ENCODE measurements at places on chromosomes 2 and 18.

- DNase-seq, result no peak
Measured at GRCh38 chr18:23484561-23485182, 18.6 kb upstream of the RMC1 start.

GRCh38 chr2:8217468-8218030, 464.3 kb upstream of the ID2 start:
- no peak for DNase-seq

GRCh38 chr2:35033748-35034147, 1321.8 kb upstream of the CRIM1 start:
- no peak for DNase-seq

- DNase-seq, result no peak
Measured at GRCh38 chr2:121735518-121736074, 1.1 kb downstream of the NIFK start.

- DNase-seq, result no peak
Measured at GRCh38 chr2:216517447-216518225, 19.0 kb downstream of the RPL37A start.

GRCh38 chr2:162092008-162092390, 18.0 kb upstream of the DPP4 start:
- DNase-seq, result no peak

- DNase-seq, result no peak
Measured at GRCh38 chr2:195447323-195447975, 209.6 kb upstream of the SLC39A10 start.

DNA sequence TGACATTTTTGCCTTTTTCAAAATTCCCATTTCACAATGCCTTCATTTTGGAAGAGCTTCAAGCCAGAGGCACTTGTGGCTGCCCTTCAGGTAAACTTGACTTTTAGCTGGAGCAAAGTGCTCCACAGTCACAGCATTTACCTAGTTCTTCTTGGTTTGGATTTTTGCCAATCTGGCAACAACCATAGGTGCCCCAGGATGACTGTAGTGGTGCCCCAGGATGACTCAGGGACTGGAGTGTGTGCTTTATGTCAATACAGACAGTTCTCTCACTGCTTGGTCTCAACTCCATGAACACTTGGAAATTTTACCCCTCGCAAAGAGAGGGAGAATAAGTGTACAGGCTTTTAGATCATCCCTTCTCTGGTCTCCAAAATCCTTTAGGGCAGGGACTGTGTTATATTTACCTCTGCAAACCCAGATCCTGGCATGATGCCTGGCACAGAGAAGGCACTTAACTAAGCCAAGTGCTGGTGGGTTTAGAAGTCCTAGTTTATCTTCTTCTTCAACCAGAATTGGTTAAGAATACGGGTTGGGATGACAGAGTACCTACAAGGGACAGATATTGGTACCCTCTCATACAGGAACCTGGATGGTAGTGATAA, 15.3 kb upstream of the PTPN4 start:
- DNase-seq, result no peak

DNA sequence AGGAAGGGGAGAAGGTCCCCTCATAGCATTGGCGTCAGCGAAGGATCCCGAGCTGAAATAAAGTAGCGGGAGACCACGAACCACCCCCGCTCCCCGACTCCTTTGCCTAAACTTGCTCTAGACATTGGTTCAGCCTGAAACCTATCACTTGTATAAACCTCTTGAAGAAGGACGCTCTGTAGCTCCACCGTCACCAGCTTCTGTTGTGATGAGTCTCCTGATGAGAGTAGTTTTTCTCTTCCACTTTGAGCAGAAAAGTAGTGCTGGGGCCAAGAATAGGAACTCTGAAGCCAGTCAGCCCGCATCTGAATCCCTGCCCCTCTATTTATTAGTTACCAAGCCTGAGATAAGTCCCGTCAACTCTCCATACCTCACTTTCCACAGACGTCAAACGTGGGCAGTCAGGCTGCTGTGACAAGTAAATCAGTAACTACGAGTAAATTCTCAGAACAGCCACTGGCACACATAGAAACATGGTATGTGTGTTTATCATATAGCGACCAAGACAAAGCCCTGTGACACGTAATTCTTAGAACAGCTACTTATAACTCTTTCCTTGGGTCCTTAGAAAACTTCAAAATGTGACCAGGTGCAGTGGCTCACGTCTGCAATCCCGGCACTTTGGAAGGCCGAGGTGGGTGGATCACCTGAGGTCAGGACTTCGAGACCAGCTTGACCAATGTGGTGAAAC, 61.7 kb downstream of the CD226 start:
- DNase-seq, result no peak

DNA sequence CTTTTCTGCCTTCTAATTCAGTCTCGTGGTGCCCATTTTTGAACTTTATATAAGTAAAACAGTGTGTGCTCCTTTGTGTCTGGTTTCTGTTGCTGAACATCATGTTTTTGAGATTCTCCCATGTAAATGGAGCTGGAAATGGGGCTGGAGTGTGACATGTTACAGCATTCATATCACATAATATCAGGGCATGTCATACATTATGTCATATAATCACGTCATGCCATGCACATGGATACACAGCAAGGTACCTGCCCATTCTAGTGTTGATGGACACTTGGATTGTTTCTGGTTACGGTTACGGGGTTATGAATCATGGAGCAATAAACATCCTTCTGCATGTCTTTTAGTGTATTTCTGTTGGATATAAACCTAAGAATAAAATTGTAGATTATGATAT, 117.1 kb upstream of the MYT1L start:
- DNase-seq, result no peak

GRCh38 chr18:36744261-36744876, 84.4 kb downstream of the TPGS2 start:
- DNase-seq, result no peak

GRCh38 chr18:13543811-13544732, 182.3 kb downstream of the FAM210A start:
- DNase-seq, result no peak

DNA sequence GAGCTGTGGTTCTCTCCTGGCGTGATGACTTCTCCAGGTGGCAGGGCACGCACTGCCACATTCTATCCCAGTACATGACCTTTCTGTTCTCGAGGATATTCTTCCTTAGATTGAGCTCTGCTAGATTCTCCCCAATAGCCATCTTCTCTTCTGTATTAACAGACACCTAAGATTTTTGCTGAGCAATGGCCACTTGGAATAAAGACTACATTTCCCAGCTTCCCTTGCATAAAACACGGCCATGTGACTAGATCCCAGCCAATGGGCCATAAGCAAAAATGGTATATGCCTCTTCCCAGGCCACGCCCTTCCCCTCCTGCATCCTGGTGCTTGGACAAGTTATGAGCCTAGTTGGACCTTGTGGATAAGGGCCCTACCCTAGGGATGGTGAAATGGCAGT, 82.1 kb downstream of the EIF2AK3 start:
- DNase-seq, result no peak

DNA sequence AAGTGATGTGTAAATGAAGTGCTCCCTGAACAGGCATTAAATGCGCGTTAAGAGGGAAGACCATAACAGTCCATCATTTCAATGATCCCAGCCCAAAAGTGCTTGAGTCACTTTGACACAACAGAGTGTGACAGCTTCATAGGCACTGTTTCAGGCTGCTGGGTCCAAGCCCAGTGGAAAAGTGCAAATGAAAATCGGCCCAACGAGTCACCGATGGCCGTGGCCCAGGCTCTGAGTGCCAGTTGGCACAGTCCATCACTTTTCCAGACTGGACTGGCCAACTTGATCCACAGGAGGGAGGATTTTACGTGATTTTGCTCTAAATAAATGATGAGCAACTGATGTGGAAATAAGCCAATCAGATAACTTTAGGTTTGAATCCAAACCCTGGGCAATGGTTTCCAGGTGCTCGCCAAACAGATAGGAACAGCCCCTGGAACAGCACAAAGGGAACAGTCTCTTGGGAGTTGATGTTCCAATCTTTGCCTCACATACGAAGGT, 114.0 kb downstream of the SP3 start:
- DNase-seq, result no peak

DNA sequence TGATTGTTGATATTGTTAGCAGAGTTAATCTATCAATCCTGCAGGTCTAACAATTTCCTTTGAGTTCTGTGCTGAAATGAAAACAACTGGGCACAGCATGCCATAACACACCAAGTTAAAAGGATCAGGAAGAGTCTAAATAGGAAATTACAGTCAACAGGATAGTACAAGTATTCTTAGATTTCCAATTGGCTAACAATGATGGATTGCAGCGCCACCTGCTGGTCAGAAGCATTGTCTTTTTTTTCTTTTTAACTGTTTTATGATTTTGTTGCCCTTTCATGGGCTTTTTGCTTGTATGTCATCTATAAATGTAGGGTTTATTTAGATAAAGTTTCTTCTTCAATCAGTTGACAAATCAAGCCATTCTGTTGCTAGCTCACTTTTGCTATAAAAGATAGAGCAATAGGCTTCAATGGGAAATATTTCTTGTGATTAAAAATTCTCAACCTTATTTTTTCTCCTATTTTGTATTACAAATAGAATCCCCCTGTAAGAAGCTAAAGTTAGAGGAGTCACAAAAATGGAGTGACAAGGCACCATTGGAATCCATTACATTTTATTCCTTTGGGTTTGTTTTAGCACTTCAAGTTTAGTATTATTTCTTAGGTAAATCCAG, 40.8 kb upstream of the RPRM start:
- no peak for DNase-seq

- DNase-seq, result no peak
Measured at GRCh38 chr2:221216636-221217035, 355.5 kb downstream of the EPHA4 start.

DNA sequence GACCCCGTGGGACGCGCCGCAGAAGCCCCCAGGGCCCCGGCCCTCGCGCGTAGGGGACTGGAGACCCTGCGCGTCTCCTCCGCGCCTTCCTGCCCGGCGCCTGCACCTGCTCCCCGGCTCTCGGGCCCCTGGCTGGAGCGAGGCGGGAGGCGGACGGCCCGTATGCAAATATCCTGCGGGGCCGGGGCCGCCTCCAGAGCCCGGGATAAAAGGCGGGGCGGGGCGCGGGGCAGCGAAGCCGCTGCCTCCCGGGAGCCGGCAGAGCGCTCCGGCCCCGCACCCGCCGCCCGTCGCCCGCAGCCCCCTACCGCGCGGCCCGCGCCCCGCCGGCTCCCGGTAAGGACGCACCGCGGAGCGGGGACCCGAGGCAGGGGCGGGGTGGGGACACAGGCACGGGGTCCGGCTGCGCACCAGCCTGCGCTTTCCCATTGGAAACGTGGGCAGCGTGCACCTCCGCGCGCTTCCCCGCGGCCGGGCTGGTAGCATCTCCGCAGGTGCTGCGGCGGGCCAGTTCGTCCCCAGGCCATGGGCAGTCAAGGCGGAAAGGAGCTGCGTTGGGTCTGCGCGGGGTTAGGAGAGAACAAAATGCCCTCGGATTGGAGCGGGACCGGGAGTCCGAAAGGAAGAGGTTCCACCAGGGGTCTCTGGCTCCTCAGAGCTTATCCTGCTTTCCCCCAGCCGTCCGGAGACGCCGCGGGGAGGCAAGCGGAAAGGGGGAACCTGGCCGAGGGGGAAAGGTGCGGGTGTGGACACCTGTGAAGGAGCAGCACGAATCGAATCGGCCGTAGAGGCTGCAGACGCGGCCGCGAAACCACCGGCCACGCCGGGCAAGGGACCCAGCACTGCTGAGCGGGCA, at the start of gene ATP6V1C2:
ATP6V1C2 (plus strand) TSS at position 235 of the 856 bp plus-strand sequence. CDS start 1,220 bp downstream, outside the sequence.
- DNase-seq, result no peak

DNA sequence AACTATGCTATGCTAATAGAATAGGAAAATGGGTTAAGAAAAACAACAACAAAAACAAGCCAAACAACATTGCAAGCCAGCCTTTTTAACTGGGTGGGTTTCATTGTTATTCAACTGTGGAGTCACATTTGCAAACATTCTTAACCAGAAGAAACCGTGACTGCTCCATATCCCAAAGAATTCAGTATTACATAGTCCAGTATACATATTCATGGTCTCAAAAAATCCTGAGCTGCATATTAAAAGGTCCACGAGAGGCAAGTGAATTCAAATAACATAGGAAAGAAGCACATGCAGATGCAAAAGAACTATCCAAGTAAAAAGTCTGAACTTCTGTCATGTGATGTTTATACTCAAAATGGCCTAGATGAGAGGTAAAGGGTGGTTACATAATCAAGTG, 179.1 kb upstream of the ETAA1 start:
- no peak for DNase-seq

DNA sequence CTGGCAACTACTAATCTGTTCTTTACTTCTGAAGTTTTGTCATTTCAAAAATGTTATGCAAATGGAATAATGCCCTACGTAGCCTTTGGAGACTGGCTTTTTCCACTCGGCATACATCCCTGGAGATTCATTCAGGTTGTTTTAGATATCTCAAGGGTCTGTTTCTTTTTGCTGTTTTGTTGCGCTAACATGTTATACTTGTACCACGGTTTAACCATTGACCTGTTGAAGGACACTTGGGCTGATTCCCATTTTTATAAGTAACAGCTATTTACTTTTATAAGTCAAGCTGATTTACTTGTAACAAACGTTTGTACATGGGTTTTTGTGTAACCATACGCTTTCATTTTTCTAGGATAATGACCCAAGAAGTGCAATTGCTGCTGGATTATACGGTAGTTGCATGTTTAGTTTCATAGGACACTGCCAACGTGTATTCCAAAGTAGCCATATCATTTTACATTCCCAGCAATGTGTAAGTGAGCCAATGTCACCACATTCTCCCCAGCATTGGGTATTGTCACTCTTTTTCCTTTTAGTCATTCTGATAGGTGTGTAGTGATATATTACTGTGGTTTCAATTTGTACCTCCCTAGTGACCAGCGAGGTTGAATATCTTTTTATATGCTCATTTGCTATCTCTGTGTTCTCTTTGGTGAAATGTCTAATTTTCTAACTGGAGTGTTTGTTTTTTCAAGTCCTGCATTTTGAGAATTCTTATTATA, 36.5 kb upstream of the STAT4 start:
- no peak for DNase-seq

GRCh38 chr2:208645226-208645625, 238.6 kb downstream of the PTH2R start:
- no peak for DNase-seq

GRCh38 chr18:33821503-33821902, 243.5 kb downstream of the ASXL3 start:
- DNase-seq, result no peak

DNA sequence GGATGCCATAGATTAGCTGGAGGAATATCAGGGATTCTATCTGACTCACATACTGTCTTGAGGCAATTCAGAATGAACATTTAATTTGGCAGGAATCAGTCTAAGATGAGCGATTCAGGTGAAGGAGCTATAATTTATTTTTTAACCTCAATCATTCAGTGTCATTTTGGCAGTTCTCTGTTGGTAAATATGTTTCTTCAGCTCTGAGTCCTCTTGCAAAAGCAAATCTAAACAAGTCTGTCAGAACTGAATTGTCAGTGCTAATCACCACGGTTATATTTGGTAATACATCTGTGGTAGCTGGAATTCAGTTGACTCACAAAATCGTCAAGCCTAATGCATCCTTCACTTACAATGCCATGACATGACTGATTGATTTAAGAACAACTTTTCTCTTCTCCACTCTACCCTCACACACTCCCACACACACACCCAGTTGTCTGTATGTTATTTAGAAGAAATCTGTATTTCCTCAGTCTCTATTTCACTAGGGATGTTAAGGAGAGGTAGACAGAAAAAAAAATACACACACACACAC, 516.6 kb upstream of the NXPH2 start:
- DNase-seq, result no peak

GRCh38 chr2:196876364-196876763, 50.1 kb downstream of the PGAP1 start:
- no peak for DNase-seq

- no peak for DNase-seq
Measured at GRCh38 chr2:100073110-100073509, 69.3 kb downstream of the AFF3 start.

All from right renal cortex interstitium (tissue), 3 donors.